ENCODE measurements at places on chromosomes 1 and 21.

DNA sequence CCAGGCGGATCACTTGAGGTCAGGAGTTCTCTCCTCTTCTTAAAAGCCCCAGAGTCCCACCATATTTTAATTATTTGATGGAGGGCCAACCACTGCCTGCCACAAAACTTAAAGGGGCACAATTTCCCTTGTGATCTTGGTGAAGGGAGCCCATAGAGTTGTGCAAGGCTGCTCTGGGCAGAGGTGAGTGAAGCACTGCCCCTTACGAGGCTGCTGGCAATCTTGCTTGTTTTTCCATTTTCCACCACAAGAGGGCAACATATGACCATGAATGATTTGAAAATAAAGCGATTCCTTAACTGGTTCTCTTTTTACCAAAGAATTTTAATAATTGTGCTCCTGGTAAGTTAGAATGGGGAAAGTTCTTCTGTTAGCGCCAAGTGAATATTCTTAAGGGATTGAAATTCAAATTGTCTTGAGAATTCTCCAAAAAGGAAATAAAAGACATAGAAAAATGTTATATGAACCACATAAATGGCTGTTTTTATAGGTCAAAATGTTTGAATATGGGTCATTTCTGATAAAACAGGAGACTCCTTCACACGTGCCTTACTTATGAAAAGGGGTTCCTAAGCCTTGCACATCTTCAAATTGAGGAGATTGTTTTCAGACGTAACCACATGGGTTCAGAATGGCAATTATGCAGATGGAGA is 22.7 kb downstream of the PGM1 start:
- DNase-seq: peak; percentile 7

- no peak for DNase-seq
Observed at GRCh38 chr1:98854137-98854536, 150.5 kb downstream of the PLPPR5 start.

DNA sequence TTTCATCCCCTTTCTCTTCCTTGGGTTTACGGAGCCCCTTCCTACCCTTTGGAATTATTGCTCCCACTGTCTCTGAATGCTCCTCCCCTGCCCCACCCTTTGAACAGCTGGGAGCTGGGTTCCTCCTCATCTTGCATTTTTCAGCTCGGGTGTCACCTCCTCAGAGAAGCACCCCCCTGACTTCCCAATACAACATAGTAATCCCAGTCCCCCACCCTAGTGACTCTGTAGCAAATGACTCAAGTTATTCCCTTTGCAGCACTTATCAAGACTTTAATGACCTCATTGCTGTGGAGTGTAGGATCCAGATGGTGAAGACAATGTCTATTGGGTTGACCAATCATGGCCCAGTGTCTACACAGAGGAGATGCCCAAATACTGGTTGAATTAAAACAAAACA is 8.9 kb upstream of the VWA5B1 start:
- no peak for DNase-seq

- DNase-seq: no peak
Observed at GRCh38 chr1:71296551-71297134, 215.8 kb upstream of the ZRANB2 start.

DNA sequence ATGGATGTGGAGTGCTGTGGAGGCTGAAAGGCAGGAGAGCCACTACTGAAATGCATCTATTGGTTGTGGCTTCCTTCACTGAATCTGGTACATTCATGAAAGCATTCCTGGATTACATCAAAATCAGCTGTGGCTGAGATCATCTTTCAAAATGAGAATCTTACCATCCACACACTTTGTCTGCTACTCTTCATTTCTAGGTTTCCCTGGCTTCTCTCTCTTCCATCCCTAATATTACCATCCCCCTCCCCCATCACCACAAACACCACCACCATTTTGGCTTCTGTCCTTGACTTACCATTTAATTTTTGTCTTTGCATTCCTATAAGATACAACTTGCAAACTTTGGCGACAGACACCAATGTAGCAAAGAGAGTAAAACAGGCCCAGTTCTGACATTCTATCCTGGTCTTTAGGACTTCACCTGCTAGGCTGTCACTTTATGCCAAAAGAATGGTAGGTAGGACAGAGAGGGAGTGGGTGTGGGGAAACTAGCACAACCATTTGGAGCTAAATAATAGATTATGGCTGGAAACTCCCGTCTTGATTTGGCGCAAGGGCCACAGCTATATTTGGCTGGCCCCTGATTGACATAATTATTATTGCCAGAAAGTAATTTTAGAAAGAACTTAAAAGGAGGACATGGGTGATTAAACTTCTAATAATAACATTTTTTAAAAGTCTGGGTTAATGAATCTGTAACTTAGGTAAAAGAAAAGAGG is 15.1 kb upstream of the DUSP10 start:
- no peak for DNase-seq

GRCh38 chr1:112793631-112794565 is 78.8 kb upstream of the PPM1J start:
- no peak for DNase-seq

DNA sequence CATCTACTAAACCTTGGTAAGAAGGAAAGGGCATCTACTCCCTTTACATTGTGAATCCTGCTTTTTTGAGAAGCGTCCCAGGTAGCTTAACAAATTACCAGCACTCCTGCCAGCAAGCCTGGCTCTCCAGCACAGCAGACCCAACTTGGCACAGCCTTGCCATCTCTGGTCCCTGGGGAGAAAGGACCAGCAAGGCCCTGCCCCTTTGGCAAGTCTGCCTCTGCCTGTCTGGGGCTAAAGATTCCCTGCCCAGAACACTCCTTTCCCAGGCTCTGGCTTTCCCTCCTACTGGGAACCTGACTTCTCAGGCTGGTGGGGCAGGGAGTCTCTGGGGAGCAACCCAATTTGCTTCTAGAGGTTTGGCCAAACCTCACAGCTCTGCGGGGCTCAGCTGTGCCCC is 68.5 kb downstream of the ATP2B4 start:
- DNase-seq: no peak

GRCh38 chr1:161082996-161083747 is 6.2 kb downstream of the NECTIN4 start:
- no peak for DNase-seq

GRCh38 chr1:24418898-24419628 is 3.5 kb downstream of the NIPAL3 start:
- DNase-seq: no peak

DNA sequence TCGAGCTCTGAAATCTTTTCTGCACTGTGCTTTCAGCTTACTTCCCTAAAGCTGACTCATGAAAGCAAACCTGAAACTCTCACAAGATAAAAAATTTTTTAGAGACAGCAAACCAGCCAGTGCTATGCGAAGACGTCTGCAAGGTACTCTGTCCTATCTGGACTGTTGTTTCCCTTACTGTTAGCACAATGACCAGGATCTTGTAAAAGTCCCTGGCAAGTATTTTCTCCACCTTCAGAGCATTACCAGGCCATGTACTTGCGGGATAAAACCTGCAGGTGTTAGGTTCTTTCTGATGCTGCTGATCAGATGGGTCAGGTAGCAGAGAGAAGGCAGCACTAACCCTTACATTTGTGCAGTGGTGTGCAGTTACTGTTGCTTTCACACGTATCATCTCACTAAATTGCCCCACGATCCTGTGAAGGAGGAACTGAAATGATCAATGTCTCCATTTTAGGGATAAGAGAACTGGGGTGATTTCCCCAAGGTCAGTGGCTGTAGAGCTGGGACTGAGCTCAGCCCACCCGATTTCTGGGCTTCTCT is 56.6 kb downstream of the PLXNA2 start:
- no peak for DNase-seq

GRCh38 chr1:181588631-181589030 is 105.3 kb downstream of the CACNA1E start:
- no peak for DNase-seq

DNA sequence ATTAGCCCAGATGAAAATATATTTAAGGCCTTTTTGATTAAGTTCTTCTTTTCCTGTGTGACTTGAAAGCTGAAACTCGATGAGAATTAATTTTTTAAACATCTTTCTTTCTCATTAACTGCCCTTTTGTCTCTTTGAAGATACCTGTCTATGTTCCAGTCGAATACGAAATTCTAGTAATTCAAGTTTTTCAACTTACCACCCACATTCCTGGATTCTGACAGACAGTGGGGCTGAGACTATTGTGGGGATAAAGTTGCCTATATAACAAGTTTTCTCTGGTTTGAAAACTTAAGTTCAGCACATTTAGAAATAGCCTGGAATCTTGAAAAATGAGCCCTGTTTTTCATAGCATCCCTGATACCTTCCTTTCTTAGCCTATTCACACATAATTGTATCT is 114.6 kb downstream of the NTNG1 start:
- no peak for DNase-seq

DNA sequence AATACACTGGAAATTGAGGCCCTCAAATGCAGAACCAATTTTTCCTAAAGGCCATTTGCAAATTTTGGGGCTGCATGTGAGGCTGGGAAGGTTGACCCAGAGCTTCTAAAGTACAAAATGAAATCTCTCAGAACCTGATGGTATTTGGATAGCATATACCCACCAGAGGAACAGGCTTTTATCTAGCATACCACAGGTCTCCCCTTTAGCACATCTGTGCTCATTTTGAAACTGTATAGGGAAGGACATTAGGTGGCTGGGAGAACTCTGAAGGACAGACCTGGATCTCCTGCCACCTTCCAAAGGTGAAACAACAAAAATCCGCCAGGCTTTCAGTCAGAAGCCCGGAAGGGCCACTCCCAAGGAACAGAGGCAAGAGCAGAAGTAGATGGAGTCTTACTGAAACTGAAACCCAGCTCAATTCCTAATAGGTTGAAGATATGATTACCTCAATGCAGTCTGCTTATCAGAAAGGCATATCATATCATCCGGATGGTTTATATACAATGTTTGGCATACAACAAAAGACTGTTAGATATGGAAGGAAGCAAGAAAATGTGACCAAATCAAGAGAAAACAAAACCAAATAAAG is 11.6 kb downstream of the CD55 start:
- DNase-seq: no peak

GRCh38 chr1:205348554-205349487 is 7.9 kb downstream of the KLHDC8A start:
- no peak for DNase-seq

GRCh38 chr1:1629430-1630190 is 2.4 kb upstream of the MMP23B start:
- peak; percentile 80 for DNase-seq

GRCh38 chr1:24874611-24875234 is 55.4 kb downstream of the RUNX3 start:
- DNase-seq: no peak

- DNase-seq: no peak
Observed at GRCh38 chr1:57489358-57490036, 65.6 kb upstream of the DAB1 start.

- no peak for DNase-seq
Observed at GRCh38 chr1:94858276-94858675, 38.1 kb downstream of the SLC44A3 start.

GRCh38 chr1:115134850-115135480 is 45.7 kb upstream of the TSPAN2 start:
- no peak for DNase-seq

- no peak for DNase-seq
Observed at GRCh38 chr1:240435996-240436566, 175.9 kb downstream of the GREM2 start.

GRCh38 chr1:222911866-222912265 is 97.0 kb downstream of the DISP1 start:
- no peak for DNase-seq

- no peak for DNase-seq
Observed at GRCh38 chr21:24781146-24781545, 826.1 kb downstream of the MRPL39 start.

DNA sequence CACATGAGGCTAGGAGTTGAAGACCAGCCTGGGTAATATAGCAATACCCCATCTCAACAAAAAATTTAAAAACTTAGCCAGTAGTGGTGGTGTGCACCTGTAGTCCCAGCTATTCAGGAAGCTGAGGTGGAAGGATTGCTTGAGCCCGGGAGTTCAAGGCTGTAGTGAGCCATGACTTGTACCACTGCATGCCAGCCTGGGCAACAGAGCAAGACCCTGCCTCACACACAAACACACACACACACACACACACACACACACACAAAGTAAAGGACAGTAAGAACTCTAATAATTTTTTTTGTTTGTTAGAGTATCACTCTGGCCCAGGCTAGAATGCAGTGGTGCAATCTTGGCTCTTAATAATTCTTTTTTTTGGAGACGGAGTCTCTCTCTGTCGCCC is 138.0 kb upstream of the SOD1 start:
- DNase-seq: no peak

GRCh38 chr1:99441299-99442095 is 177.2 kb downstream of the PLPPR4 start:
- no peak for DNase-seq

DNA sequence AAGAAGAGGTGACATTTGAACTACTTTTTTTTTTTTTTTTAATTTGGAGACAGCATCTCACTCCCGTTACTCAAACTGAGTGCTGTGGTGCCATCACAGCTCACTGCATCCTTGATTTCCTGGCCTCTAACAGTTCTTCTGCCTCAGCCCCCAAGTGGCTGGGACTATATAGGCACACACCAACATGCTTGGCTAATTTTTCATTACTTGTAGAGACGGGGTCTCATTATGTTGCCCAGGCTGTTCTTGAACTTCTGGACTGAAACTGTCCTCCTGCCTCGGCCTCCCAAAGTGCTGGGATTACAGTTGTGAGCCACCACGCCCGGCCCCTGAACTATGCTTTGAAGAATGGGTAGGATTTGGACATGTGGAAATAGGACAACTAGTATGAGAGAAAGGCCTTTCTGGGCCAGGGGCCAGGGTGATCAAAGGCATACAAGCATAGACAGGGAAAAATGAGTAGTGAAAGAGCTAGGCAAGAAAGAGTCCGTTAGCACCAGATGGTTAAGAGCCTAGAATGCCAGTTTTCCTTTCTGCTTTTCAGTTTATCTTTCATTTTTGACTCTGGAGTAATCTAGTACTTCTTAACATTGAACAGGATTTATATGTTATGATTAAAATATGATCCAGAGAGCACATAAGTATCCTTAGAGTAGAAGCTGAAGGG is 6.3 kb downstream of the RABGAP1L start:
- DNase-seq: no peak

DNA sequence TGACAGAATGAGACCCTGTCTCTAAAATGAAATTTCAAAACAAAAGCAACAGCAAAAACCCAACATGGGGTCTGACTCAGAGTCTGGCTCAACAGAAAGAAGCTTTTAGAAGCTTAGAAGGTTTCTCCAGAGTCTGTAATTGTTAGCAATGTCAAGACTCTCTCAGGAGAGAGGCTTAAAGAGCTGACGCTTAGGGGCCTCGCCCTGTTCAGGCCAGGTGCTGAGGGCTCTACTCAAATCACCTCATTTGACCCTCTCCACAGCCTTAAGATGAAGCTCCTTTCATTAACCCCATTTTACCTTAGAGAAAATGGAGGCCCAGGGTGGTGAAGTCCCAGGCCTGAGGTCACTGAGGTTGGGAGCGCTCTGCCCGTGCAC is 5.3 kb upstream of the KIF17 start:
- DNase-seq: no peak

GRCh38 chr1:36134031-36134430 is 9.0 kb upstream of the COL8A2 start:
- no peak for DNase-seq

GRCh38 chr1:40004857-40005256 is 35.7 kb upstream of the CAP1 start:
- no peak for DNase-seq

Data from stimulated activated CD8-positive, alpha-beta memory T cell treated with anti-CD3 and anti-CD28 coated beads, Interleukin-12 subunit alpha, Interleukin-12 subunit beta, amount 100 ng/mL, for 4 hours (primary cell).